ENCODE measurements at places on chromosomes 4 and X.

DNA sequence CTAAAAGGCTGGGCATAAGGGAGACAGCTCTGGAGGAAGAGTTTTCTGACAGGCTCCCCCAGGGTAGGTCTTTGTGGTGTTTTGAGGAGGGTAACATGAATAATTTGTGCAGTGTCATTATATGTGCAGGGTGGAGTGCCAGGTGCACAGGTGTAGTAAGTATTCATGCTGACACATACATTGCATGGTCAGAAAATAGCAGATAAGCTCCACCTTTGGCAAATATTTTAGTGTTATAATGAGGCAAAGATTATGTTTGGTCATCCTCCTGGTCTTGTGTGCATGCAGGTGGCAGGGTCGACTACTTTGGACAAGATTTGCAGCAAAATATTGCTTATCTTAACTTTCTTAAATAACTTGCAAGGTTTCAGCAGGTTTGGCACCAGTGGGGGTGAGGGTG, 910.4 kb upstream of the PCDH10 start:
- no peak for DNase-seq

DNA sequence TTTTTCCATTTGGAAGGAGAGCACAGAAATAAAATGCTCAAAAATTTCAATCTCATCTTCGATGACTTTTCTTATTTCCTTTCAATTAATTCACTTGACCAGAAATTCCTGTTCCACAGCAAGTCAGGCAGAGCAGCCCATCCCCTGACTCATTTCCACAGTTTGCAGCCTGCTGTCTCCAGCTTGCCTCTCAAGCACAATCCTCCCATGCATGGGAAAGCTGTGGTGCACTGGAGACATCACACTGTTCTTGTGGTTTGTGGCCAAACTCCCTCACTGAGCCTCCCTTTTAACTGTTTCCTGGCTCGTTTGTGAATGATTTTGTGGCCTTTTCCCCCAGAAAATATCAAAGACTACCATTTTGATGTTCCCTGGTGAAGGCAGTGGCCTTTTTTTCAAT, 114.0 kb upstream of the ENPEP start:
- DNase-seq = no peak

DNA sequence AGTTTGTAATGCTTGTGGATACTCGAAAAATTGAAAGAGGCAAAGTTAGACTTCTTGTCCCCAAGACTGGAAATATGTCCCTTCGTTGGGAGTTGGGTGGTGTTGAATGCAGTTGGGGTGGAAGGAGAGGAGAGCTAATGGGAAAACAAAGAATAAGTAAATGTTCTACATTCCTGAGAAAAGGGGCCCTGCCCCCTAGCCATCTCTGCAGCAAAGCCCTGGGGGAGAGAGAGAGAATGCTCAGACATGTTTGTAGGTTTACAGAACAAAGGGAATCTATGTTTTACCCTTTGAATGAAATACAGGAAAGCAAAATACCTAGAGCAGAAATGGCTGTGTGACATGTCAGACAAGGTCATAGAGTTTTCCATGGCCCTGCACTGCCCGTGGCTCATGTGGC, 88.1 kb downstream of the RASL11B start:
- no peak for DNase-seq

DNA sequence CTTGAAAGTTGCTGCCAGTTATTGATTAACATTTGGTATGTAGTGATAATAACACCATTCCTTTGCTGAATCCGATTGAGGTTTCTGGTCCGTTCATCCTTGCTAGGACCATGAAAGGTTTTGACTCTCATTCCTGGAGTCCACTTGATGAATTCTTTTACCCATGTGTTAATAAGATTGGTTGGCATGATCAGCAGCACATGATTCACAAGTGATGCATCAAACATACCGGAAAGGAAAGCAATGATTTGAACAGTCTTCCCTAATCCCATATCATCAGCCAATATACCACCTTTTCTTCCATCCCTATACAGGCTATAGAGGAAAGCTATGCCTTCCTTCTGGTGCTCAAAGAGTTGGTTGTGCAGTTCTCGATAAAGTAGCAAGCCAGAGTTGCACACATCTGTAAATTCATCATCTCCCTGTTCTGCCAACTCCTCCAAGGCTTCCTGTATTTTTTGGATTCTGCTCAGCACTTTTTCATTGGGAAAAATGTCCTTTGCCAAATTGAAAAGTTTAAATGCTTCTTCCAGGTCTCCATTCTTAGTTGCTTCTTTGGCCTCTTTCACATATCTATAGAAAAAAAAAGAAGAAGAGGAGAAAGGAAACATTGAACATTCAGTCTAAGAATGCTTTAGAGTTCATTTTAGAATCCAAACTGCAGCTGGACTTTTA, 26.7 kb downstream of the PIN4 start:
- DNase-seq = no peak

GRCh38 chrX:15497865-15498264, 2.7 kb upstream of the BMX start:
- no peak for DNase-seq

- no peak for DNase-seq
These were observed 7.3 kb downstream of the TREX2 start for GRCh38 chrX:153438532-153438931.

- DNase-seq = no peak
These were observed 549.8 kb upstream of the LCORL start for GRCh38 chr4:18571301-18571761.

GRCh38 chrX:105458846-105459245, 238.4 kb upstream of the TEX13A start:
- no peak for DNase-seq

DNA sequence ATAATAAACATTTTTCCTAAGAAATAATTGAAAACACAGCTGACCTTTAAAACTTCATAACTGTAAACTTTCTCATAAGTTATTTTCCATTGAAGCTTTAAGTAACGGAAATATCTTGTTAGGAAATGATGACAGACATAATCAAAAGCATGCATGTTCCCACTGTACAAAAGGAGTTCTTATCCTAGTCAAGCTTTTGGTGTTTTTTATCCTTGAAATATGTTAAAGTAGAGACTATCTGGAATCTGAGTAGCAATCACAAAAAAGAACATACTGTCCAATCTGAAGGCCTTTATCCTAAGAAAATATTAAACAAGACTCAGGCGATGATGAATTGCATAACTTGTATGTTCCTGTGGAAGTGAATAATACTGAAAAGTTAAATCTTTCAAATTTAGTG, 14.4 kb downstream of the GEMIN8 start:
- no peak for DNase-seq

DNA sequence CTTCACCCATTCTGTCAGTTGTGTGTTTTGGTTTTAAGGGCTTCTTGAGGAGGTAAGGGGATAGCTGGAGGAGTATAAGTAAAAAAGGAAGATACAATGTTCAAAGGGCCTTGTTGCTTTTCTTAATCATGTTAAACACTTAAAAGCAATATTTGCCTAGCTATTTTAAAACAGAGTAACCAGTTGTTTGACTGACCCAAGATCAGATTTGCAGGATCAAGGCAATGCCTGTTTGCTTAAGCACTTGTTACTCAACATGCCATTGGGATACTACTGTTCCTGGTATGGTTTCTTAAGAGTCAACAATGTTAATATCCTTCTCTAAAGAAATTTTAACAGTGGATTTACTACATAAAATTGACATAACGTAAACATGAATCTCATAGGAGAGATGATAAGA, 2.6 kb downstream of the DCLK2 start:
- DNase-seq = no peak

DNA sequence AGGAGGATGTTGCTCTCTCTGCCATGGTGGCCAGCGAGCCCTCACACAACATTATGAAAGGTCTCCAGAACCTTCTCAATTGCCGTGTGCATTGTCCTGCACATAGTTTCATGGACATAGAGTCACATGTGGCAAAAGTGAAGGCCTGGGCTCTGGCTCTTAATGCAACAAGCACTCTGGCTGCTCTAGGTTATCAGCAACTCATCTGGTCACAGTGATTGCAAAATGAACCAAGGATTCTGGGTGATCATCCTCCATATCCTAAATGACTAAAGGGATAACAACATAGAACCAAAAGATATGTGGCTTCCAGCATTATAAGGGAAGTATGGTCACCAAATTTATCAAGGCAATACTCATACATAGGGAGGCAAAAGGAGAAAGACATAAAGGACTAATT, 175.2 kb downstream of the MGST2 start:
- DNase-seq = no peak

- DNase-seq = no peak
These were observed 2.8 kb downstream of the KIT start for GRCh38 chr4:54660591-54660990.

DNA sequence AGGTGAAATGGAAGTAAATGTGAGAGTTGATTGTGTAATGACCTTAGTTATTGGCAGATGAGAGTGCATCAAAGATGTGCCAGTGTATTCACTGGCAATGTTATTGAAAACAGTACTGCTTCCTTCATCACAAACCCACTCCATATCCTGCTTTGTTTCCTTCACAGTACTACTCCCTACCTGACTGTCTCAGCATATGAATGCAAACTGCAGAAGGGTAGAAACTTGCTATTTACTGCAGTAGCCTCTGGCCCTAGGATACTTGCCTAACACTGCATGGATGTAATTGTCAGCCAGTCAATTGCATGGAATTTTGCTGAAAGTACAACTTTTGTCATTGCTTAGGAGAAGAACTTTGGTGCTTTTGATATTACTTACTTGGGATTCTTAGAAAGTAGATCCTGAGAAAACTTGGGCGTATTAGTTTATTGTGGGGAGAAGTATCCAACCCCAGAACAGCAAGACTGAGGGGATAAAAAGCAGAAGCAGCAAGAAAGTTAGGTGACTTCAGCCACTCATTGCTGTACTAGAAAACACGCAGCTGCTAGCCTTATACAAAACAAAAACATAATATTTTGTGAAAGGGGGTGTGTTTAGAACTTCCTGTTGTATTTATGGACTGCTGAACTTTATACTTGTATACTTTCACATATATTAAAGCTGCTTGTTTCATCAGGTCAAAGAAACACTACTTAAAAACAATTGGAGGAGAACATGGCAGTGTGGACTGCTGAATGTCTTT, 219.0 kb downstream of the CCNG2 start:
- no peak for DNase-seq

GRCh38 chr4:69057620-69058409, 38.5 kb upstream of the UGT2B7 start:
- no peak for DNase-seq

GRCh38 chrX:125786316-125786715, 379.8 kb downstream of the DCAF12L2 start:
- DNase-seq = no peak

GRCh38 chr4:138609943-138610350, 367.8 kb upstream of the SLC7A11 start:
- DNase-seq = no peak

DNA sequence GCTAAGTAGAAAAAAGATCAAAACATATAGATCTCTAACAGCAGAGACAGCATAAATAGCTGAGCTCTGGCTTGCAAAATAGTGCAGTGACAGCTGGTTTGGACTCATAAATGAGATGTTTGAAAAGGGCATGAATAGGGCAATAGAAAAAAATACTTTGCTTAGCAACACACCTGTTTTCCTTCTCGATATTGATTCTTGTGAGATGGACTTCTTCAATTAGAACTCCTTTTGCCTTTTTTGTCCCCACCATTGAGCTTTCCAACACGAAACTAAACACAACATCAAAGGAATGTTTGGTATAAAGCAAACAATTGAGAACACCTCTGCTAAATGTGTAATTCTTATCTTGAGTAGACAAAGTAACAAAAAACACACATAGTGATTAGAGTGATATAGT, 726.3 kb downstream of the RAPGEF2 start:
- no peak for DNase-seq

- DNase-seq = no peak
These were observed 741 bp downstream of the SPATA18 start for GRCh38 chr4:52051615-52052474.

- no peak for DNase-seq
These were observed 147.7 kb downstream of the CPEB2 start for GRCh38 chr4:15149839-15150592.

DNA sequence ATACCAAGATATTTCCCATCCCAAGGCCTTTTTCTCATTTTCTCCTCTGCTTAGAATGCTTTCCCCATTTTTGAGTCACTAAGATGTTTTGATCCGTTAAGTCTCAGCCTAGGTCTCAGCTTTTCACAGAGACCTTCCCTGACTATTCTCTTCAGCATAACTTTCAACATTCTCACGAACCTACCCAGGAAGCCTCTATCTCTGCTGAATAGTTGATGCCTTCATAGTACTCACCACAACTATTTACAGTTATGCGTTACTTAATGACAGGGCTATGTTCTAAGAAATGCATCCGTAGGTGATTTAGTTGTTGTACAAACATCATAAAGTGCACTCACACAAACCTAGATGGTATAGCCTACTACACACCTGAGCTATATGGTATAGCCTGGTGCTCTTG, 64.5 kb downstream of the ARL9 start:
- no peak for DNase-seq
